NCI-H748 treated with DMSO at 0.1 percent for 48 hours (cell line): ENCODE measurements at places on chromosomes 11 and 22.
A peak's percentile ranks its signal among the peaks of the same experiment; 100 is the strongest.

GRCh38 chr11:76892306-76892705 lies 31.6 kb downstream of the ACER3 start:
- no peak for DNase-seq

- no peak for DNase-seq
These were observed 11.9 kb downstream of the FAM168A start for GRCh38 chr11:73585834-73586575.

DNA sequence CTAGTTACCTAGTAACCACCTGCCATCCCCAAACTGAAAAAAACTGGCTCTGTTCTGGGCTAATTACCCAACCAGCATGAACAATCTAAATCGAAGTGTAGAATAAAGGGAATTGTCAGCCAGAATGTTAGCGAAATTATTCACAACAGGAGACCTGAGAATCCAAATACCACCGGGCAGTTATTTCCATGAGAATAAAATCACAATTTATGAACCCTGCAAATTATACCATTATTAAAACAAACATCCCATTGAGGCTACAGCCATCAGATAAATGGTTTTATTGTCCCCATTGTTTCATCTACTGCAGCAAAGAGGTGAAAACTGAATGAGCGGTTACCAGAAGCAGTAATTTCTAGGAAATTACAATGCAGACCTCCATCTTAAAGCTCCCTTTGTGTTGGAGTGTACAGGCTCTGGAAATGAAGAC lies 21.7 kb downstream of the FAM168A start:
- DNase-seq: peak; percentile 96

DNA sequence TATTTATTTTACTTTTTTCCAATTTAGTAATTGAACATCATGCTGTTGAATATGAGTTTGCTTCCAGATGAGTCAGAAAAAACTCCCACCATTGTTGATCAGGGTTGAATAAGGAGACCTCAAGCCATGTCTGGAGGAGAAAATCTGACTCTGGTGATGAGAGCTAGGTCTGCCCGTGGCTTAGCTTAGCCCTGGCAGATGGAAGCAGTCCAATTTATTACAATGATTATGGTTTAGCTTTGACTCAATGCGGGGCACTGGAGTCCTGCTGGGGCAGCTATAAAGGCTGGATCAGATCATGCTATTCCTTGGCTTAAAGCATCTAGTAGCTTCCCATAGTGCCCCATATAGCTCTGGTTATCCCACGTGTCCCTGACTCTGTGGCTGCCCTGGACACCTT lies 506.5 kb downstream of the MN1 start:
- DNase-seq: no peak

- DNase-seq: no peak
These were observed 31.6 kb downstream of the NTM start for GRCh38 chr11:131402040-131402439.

GRCh38 chr22:41976070-41976901 lies 7.0 kb downstream of the SEPTIN3 start:
- DNase-seq: peak; percentile 13

DNA sequence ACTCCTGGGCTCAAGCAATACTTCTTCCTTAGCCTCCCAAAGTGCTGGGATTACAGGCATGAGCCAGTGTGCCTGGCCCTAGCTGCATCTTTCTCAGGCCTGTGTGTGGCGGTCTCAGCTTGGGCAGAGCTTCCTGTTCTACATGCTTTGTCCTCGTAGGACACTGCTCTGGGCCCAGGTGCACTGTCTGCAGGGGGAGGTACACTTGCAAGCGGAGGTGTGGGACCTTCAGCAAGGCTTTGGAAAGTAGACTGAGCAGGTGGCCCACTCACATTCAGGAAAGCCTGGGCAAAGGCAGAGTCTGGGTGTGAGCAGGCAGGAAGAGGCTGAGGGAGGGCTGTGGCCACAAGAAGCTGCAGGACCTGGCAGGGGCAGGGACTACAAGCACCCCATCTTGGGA lies 33.6 kb upstream of the SUSD2 start:
- no peak for DNase-seq

- no peak for DNase-seq
These were observed 2.4 kb downstream of the RRP8 start for GRCh38 chr11:6601041-6601461.

DNA sequence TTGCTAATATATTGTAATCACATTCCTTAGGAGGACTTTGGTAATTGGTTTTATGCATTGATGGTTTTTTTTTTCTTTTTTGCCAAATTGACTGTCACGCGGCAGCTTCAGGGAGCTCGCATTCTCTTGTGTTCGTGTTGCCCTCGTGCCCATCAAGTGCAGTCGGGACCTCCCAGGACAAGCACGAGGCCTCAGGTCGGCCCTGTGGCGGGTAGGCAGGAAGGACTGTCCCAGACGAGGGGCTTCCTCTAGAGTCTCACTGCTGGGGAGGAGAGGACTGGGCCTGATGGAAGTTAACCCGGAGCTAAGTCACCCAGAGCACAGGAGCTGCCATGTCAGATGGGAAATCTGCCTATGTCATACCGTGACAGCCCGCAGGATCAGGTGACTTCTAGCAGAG lies 37.0 kb downstream of the CTTN start:
- no peak for DNase-seq

GRCh38 chr11:57648801-57649735 lies 644 bp downstream of the YPEL4 start:
- DNase-seq: no peak
